Activated CD8-positive, alpha-beta memory T cell treated with anti-CD3 and anti-CD28 coated beads, Interleukin-2, amount 10 ng/mL, durations not matched to agents 7 days and 5 days (primary cell): ENCODE measurements at places on chromosomes 11 and 22. TPM values are rescaled to one million over a fixed set of nuclear protein-coding genes. Genes with fewer than 3 reads are reported as not detected.

- no peak overlapping the region for H3K4me3 ChIP-seq
- H3K36me3 ChIP-seq = no peaks in the 10 kb centered on the region
- peaks cover 52% of the 10 kb centered on the region for H3K27me3 ChIP-seq
- DNase-seq = no peak
Measured at GRCh38 chr22:38925571-38926041, 31.8 kb upstream of the APOBEC3A start.

DNA sequence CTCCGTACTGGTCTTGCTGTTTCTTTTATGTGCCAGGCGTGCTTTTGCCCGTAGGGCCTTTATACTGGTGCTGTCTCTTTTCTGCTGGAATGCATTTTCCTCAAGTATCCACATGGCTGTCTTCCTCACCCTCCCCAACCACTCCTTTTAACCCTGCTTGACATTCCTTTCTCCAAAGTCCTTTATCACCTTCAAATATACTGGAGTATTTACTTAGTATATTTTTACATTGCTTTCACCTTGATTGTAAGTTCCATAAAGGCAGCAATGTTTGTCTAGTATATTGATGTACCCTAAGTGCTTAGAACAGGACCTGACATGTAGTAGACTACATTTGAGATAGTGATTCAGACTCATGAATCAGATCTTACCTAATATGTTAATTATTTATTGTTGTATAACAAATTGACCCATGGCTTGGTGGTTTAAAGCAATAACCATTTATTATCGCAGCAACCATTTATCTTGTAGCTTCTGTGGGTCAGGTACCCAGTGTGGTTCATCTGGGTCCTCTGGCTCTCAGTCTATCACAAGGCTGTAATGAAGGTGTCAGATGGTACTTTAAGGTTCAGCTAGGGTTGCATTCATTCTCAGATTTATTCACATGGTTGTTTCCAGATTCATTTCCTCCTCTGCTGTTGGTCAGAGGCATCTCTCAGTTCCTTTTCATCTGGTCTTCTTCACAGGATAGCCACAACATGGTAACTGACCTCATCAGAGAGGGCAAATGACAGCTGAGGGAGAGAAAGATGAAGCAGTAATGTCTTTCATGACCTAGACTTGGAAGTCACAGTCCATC, 34.2 kb downstream of the DDX10 start:
- no peak overlapping the region for H3K27ac ChIP-seq
- H3K4me3 ChIP-seq = no peak overlapping the region
- H3K27me3 ChIP-seq = no peaks in the 10 kb centered on the region
- peaks cover 4% of the 10 kb centered on the region for H3K4me1 ChIP-seq
- H3K36me3 ChIP-seq = peaks cover 23% of the 10 kb centered on the region

DNA sequence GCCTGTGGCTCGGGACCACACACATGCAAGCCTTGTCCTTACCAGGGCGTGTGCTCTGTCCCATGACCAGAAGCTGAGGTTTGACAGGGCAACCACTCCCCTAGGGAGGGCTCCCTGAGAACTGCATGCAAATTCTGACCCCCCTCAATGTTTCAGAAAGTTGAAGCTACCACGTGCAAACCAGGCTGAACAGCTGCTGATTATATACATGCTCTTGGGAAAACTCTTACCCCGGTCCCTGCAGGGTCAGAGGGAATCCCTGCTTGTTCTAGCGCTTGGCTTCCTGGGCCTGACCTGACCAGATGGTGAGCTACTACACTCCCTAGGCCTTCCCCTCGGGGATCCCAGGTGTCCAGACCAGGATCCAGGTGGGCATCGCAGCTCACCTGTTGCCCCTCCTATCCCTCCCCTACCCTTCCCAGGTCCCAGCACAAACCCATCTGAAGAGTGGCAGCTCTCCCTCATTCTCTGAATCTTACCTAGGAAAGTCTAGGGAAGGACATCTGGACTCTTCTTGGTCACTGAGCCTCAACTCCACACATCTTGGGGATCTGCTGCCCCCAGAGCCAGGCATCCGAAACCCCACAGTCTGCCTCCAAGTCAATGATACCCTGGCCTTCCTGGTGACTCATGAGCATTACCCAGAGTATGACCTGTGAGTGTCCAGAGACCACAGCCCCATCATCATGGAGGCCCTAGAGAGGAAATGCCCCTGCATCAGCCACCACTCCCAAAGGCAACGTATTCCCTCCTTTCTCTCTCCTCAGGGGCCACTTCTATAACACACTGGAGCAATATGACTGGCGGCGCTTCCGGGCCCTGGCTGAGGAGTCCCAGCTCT, 61.5 kb downstream of the BTG4 start:
- H3K4me3 ChIP-seq = no peak overlapping the region
- H3K36me3 ChIP-seq = no peaks in the 10 kb centered on the region
- peaks cover 14% of the 10 kb centered on the region for H3K4me1 ChIP-seq
- DNase-seq = no peak

GRCh38 chr11:17098658-17099057, 21.2 kb upstream of the RPS13 start:
- DNase-seq = no peak
- H3K36me3 ChIP-seq = peaks cover 7% of the 10 kb centered on the region
- H3K27ac ChIP-seq = no peak overlapping the region
- no peaks in the 10 kb centered on the region for H3K27me3 ChIP-seq

GRCh38 chr22:45769569-45770210, 98.1 kb downstream of the ATXN10 start:
- no peak overlapping the region for H3K4me3 ChIP-seq
- no peaks in the 10 kb centered on the region for H3K27me3 ChIP-seq
- H3K27ac ChIP-seq = no peak overlapping the region
- H3K4me1 ChIP-seq = no peaks in the 10 kb centered on the region
- no peak for DNase-seq

GRCh38 chr11:112315861-112316739, 55.4 kb upstream of the PLET1 start:
- H3K27me3 ChIP-seq = no peaks in the 10 kb centered on the region
- H3K36me3 ChIP-seq = no peaks in the 10 kb centered on the region
- no peaks in the 10 kb centered on the region for H3K4me1 ChIP-seq
- no peak overlapping the region for H3K27ac ChIP-seq

DNA sequence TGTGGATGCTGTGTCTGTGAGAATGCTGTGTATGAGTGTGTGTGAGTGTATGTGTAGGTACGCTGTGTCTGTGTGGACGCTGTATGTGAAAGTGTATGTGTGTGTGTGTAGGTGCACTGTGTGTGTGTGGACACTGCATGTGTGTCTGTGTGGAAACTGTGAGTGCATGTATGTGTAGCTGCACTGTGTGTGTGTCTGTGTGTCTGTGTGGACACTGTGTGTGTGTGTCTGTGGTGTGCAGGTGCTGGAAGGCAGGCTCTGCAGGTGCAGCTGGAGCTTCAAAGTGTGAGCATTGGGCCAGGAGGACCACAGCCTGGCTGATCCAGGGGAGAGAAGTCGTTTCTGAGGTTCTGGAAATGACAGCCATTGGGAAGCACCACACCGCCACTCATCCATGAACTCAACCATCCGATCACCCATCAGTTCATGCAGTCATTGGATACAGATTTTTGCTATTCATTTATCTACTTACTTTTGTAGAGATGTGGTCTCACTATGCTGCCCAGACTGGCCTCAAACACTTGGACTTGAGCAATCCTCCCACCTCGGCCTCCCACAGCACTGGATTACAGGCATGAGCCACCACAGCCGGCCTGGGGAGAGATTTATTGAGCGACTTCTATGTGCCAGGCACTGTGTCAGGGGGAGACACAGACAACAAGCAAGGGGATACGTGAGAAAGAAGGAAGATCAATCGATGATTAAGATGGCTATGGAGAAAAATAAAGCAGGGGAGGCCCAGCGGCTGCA, 9.6 kb downstream of the TRPM5 start:
- no peak for DNase-seq

DNA sequence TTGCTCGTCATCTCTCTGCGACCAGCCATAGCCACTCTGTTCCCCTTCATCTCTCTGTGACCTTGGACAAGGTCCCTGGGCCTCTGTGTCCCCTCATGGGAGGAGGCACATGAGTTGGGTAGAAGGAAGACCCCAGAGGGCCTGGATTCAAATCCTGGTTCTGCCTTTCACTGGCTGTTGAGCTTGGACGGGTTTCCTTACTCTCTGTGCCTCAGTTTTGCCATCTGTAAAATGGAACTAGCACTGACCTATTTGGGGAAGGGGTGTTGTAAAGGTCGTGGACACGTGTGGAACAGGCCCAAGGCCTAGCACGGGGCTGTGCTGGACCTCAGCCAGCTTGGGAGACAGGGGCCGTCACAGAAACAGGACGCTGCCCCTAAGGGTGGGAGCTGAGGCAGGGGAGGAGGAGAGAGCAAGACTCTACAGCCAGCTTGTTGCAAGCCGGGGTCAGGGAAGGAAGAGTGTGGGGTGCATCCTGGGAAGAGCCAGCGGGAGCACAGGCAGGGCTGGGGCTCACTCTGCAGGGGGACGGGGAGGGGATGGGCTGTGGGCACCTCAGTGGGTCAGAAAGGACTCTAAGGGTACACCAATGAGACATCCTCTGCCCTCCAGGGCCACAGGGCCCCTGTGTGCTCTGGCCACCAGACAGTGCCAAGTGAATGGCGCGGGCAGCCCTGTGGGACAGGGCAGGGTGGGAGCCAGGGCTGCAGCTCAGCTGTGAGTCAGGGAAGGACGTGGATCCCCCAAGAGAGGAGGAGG, 59.1 kb downstream of the WNT7B start:
- no peaks in the 10 kb centered on the region for H3K27me3 ChIP-seq
- no peaks in the 10 kb centered on the region for H3K4me1 ChIP-seq

DNA sequence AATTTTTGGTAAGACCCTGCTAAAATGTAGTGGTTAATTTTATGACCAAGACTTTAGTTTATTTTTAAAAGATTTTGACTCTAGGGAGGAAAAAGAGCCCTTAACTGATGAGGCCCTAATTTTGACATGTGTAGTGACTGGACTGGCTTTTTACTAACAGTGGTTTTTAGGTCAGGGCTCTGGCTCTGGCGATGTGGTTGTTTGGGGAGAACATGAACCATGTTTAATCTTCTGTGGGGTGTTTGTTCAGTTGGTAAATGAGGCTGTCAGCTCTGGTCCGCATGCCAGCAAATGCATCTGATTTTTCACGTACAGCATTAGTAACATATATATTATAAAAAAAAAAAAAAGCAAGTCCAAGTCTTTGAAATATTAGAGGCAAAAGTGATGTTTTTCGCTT, 104.3 kb downstream of the EXT2 start:
- no peaks in the 10 kb centered on the region for H3K4me1 ChIP-seq
- H3K27me3 ChIP-seq = no peaks in the 10 kb centered on the region
- H3K4me3 ChIP-seq = no peak overlapping the region
- no peak overlapping the region for H3K27ac ChIP-seq
- H3K36me3 ChIP-seq = peaks cover 45% of the 10 kb centered on the region

DNA sequence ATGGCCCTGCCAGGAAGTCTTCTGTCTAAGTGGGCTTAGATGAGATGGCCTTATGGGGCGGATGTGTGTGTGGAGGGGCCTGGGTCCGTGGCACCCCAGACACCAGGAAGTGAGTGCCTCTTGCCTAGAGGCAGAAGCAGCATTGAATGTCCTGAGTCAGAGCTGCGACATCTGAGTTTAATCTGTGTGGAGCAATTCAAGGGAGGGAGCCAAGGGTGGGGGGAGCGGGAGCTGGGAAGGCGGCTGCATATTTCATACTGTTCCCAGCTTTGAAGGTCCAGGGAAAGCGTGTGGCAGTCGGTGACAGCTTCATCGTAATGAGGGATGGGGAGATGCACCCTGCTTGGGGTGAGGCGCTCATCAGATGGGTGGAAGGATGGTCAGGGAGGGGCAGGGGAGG, 73.5 kb upstream of the THY1 start:
- no peaks in the 10 kb centered on the region for H3K36me3 ChIP-seq
- no peak overlapping the region for H3K27ac ChIP-seq
- no peak for DNase-seq
- H3K4me3 ChIP-seq = no peak overlapping the region
- no peaks in the 10 kb centered on the region for H3K4me1 ChIP-seq
- H3K27me3 ChIP-seq = peaks cover 20% of the 10 kb centered on the region

- DNase-seq = no peak
- H3K27ac ChIP-seq = peak overlapping the region; percentile 52
- H3K27me3 ChIP-seq = no peaks in the 10 kb centered on the region
Measured at GRCh38 chr11:44613153-44613552, 47.7 kb downstream of the CD82 start.

DNA sequence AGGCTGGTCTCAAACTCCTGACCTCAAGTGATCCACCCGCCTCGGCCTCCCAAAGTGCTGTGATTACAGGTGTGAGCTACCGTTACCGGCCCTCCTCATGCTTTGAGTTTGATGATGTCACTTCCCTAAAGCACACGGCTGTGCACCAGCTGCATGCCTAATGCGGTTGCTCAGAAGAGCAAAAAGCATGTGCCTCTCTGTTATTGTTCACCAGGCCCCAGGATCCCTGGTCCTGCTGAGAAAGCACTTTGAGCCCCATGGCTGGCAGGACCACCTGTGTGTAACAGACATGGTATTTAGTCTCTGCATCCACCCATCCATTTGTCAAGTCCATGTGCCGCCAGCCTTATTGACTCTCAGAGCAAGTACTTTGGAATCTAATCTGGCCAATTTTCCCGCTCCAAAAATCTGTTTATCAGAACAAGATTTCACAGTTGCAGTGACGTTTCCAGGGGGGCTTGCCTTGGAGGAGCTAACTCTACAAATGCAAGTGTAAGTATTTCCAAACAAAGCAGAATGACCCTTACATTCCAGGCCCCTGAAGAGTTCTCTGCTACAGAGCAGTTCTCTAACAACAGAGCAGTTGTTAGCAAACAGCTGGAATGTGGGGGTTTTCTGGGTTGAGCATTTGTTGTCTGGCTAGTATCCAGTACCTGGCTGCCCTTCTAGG, 89.4 kb downstream of the LDLRAD3 start:
- H3K27me3 ChIP-seq = no peaks in the 10 kb centered on the region
- no peaks in the 10 kb centered on the region for H3K4me1 ChIP-seq
- no peak for DNase-seq
- H3K36me3 ChIP-seq = no peaks in the 10 kb centered on the region
- no peak overlapping the region for H3K4me3 ChIP-seq

GRCh38 chr22:40107244-40107643, 70.5 kb upstream of the TNRC6B start:
- H3K36me3 ChIP-seq = peaks cover 15% of the 10 kb centered on the region
- H3K27ac ChIP-seq = peak overlapping the region; percentile 92
- peaks cover 50% of the 10 kb centered on the region for H3K4me1 ChIP-seq
- H3K4me3 ChIP-seq = peak overlapping the region; percentile 67

The TRIM64C gene
- not detected for total RNA-seq

The LRRC32 gene
- 4.7 TPM for total RNA-seq

The GPR83 gene
- 0.05 TPM for total RNA-seq

The LIN7C gene
- 18.2 TPM for total RNA-seq

The HPX gene
- total RNA-seq = not detected

The ANGPTL5 gene
- not detected for total RNA-seq

The BBOX1 gene
- not detected for total RNA-seq
